HCT116 (cell line): ENCODE measurements at places on chromosomes 6 and 20. TPM values are rescaled to one million over a fixed set of nuclear protein-coding genes. Genes with fewer than 3 reads are reported as not detected.

Gene MYLK4
- total RNA-seq = 0.27 TPM

Gene MYLK2
- total RNA-seq = 0.34 TPM

Gene ARMC12
- 0.79 TPM for total RNA-seq

- no peak for DNase-seq
These were observed 196.1 kb downstream of the LY86 start for GRCh38 chr6:6784514-6785162.

DNA sequence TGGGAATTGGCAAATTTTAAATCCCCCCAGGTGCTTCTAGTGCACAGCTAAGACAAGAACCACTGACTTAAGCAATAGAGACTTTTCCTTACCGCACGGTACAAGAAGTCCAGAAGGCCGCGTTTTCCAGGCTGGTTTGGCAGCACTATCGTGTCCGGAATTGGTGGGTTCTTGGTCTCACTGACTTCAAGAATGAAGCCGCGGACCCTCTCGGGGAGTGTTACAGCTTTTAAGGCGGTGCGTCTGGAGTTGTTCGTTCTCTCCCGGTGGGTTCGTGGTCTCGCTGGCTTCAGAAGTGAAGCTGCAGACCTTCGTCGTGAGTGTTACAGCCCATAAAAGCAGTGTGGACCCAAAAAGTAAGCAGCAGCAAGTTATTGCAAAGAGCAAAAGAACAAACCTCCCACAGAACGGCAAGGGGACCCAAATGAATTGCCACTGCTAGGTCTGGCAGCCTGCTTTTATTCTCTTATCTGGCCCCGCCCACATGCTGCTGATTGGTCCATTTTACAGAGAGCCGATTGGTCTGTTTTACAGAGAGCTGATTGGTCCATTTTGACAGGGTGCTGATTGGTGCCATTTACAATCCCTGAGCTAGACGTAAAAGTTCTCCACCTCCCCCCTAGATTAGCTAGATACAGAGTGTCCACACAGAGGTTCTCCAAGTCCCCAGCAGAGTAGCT is 264.5 kb downstream of the PREX1 start:
- DNase-seq = no peak
